ENCODE measurements at places on chromosomes 2 and 18.

DNA sequence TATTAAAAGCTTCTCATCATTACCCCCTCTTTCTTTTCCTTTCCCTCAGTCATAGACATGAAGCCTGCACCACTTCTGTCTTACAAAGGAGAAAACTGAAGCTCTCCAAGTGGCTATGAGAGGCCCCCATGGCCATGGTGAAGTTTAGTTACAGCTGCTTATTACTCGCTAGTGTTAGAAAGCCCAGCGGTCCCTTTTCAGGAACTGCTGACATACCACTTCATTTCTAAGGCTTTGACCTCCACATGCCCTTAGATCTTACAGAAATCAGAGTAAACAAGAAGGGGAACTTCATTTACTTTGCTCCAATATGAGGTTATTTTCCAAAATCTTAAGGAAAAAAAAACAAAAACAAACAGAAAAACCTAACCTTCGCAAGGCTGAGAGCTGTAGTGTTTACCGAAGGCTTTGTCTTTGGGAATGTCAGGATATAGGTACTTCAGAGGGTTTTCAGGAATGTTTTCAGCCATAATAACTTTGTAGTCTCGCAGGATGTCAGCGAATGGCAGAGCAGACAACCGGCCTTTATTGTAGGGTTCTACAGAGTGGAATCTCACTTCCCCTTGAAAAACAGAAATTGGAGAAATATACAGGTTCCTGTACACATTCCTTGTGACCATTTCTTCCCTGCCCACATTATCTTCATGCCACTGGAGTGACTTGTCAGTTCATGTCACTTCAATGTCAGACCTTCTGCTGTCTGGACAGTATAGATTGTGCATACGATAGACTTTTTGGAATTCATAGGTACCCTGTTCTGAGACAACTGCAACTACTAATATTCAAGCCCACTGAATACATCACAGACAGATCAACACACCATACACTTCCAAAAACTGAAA is 18.8 kb upstream of the STAT1 start:
- no peak for DNase-seq

DNA sequence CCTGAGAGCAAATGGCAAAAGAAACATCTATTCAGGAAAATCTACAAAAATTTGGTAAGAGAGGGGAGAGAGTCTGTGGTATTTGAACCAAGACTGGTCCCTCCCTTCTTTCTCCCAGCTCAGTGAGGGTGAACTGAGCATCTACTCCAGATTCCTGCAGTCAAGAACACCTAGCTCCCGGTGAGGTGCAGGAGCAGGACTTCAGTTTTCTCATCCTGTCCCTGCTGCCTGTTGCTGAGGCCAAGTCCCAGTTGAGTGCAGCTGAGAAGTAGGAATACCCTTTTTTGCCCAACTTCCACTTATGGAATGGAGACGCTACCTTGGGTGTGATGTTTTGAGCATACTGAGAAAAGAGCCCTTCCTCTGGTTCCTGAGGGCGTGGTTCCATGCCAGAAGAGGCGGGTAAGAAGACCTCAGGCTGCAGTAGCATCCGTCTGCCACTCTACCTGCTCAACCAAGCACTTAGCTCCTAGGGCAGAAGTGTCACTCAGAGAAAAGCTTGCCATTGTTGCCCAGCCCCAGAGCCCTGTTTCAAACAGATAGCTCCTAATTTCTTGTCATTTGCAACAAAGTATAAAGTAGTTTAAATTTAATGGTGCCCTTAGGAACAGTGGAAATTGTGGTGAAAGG is 112.9 kb downstream of the SOS1 start:
- DNase-seq, result no peak

DNA sequence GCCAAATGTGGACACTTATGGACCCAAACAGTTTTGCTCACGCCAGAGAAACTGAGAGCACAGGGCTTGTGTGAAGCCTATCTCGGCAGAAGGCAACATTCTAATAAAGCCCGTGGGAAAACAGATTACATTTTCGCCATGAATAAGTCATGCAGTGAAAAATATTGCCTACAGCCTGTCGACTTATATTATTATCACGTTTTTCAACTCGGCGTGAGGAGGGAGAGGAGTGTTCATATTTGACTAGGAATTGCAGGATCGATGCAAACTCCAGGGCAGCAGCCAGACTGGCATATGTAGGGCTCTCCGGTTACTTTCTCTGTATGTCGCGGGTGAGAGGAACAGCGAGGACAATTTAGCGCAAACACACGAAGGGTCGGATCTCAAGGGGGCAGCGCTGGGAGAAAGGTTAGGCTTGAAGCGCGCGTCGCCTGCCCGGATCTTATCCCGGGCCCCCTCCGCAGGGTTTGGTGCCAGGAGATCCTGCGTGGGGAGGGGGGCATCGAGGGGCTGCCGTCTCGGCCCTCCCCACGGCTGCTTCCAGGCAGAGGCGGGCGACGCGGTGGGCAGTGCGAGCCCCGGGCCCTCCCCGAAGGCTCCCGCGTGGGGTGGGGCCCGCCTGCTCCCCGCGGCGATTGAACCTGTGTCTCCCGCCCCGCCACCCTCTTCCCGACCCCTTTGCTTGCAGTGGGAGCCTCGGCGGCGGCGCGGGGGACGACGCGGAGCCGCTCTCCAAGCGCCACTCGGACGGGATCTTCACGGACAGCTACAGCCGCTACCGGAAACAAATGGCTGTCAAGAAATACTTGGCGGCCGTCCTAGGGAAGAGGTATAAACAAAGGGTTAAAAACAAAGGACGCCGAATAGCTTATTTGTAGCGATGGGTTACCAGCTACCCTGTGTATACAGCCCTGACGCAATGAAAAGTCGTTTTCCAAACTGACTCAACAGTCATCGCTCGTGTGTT is 4.4 kb downstream of the ADCYAP1 start:
- DNase-seq, result no peak

DNA sequence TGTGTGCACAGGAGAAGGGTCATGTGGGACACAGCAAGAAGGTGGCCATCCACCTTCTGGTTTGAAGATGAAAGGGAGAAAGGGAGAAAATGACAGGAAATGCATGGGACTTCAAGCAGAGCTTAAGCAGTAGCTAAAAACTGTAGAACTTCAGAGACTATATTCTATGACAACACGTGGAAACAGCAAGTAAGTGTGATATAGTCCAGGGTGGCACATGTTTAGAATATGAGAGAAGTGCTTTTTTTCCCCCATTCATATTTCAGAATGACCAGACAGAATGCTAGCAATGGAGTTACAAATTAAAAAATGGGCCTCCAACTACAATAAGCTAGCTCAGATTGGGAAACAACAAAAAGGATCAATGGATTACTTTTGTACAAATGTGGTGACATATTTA is 1042.2 kb downstream of the TMEM182 start:
- no peak for DNase-seq

DNA sequence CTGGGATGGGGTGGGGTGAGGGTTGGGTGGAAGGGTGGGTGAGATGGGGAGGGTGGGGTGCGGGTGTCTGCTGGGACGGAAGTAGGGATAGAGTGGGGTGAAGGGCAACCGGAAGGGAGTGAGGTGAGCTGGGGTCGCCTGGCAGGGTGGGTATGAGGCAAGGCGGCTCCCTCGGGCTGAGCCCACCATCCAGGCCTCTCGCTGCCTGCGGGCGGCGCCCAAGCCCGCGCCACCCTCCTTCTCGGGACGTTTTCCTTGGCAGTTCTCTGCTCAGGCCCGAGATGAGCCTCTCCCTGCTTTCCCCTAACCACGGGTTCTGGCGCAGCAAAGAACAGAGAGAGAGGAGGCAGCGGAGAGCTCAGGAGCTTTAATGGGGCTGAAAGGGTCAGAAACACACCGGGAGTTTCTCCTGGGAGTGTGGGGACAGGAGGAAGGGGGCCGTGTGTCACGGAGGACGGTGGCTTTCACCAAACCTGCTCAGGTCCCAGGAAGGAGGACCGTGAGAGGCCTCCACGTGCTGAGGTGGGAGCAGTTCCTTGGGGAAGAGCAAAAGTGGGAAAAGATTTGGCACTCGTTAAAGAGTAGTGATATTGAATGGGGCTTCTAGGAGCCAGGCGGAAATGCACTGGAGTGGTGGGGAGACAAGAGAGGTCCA is 4.1 kb downstream of the FEV start:
- no peak for DNase-seq

DNA sequence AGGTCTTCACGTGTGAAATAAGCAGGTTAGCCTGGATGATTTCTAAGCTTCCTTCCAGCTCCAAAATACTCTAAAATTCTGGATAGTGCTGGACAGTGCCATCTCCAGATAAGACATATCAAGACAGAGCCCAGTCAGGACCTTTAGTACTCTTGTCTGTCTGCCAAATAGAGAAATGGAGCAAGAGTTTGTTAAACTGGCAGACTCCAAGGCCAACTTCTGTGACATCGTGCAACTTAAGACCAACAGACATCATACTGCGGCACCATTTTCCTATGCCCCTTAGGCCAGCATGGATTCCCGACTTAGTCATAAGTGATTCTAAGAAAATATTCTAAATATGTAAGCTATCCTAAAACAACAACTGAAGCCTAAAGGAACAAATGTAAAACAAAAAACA is 118.6 kb downstream of the RBMS1 start:
- DNase-seq, result no peak

GRCh38 chr2:8659092-8659734 is 22.6 kb upstream of the ID2 start:
- no peak for DNase-seq

DNA sequence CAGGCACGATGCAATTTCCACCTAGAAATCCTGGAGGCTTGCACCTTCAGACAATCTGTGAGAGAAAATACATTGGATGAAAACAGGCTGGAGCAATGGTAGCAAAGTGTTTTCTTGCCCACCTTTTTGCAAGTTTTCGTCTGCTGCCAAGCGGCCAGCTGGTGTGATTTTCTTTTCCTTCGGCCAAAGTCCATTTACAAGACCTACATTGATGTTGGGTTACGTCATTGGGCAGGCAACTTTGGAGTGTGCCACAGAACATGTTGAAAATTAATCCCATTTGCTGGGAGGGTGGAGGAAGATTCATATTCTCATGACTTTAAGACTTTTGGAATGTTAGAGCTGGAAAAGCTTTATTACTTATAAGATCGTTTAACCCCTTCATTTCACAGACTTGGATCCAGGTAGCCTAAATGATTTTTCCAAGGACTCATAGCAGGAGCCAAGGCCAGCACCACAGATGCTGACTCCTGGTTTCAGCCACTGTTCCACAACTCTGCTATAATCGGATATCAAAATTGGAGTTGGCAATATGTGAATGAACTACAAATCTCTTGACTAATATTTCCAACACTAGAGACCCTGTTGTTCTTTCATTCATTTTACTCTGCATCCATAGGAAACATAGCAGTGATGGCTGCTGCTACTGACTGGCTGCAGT is 352.1 kb downstream of the RND3 start:
- DNase-seq, result no peak

GRCh38 chr2:143558665-143559064 is 429.4 kb downstream of the ARHGAP15 start:
- DNase-seq, result no peak

- no peak for DNase-seq
These were observed 54.0 kb downstream of the MEIS1 start for GRCh38 chr2:66488946-66489345.

GRCh38 chr18:25787276-25787675 is 303.1 kb downstream of the SS18 start:
- no peak for DNase-seq

DNA sequence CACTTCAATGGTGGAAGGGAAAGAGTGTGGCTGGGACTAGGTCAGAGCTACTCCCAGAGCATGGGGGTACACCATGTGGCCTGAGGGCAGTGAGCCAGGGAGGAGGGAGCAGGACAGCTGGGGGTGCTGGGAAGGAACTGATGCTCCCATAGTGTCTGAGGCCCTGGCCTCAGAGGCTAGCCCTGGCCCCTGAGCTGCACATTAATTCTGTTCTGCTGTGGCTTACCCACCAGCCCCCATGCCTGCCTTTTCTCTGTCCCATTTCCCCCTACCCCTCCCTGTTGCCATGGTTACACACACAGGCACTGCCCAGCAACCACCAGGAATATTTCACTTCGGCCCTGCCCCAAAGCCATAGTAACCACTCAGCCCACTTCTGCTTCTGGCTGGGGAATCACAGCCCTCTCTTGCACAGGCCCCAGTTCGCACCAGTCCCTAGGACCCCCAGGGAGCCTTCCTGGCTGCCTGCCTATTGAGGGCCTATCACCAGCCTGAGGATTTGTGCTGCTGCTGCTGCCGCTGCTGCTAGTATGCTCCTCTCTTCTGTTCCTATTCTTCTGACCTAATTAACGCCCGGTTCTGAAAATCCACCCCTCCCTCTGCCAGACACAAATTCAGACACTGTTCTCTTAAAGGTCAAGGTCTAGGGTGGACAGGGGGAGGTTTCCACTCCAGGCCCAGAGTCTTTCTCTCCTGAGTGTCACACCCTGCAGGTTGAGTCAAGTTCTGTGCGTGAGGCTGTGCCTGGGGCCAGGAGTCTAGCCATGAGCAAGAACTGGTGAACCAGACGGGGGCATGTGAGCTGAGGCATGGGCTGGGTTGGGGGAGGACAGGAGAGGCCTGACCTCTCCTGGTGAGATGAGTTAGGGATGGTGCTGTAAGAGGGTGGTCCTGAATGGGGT is 87.1 kb upstream of the MCFD2 start:
- no peak for DNase-seq

- DNase-seq, result no peak
These were observed 14.5 kb downstream of the IAH1 start for GRCh38 chr2:9488583-9489547.

DNA sequence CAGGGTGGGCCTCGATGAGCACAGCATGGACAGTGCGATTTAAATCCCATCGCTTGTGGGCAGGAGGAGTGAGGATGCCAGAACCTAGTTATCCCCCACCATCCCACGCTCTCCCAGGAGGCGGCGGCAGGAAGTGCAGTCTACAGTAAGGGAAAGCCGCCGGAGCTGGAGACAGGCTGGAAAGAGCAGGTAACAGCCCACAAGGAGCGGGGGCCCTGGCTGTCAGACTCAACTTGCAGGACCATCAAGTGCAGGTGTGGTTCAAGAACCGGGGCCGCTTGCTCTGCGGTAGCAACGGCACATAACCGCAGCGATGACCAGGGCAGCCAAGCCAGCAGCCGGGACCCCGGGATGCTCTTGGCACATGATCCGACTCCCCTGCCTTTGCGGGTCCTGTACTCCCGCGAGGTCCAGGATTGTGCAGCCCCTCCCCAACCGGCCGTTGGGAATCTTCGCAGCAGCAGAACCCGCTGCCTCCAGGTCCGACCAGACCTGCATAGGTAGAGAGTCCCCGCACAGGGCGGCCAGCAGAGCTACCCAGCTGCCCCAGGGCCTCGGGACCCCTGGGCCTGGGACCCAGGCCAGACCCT is 82.1 kb downstream of the BIN1 start:
- no peak for DNase-seq

GRCh38 chr2:104049981-104050380 is 803.9 kb upstream of the POU3F3 start:
- no peak for DNase-seq

- DNase-seq, result no peak
These were observed 51.8 kb downstream of the PMS1 start for GRCh38 chr2:189835855-189836558.

- no peak for DNase-seq
These were observed 58.2 kb downstream of the GLI2 start for GRCh38 chr2:120793682-120794403.

DNA sequence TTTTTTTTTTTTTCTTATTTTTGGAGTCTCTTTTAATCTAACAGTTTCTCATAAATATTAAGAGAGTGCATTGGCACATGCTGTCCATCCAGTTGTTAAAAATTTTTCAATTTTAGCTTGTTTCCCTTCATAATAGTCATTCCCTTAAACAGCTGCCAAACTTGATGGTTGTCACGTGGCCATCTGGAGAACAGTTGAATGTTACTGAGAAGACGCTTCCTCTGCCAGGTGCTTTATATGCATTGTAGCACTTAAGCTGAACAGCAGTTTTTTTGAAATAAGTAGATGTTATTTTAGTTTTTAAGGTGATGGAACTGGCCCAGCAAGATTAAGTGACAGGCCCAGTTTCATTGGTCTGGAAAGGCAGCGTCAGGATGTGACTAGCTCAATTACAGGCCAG is 3.3 kb downstream of the SMARCAL1 start:
- DNase-seq, result no peak

GRCh38 chr18:77102259-77103040 is 30.1 kb downstream of the MBP start:
- DNase-seq, result no peak
